Daoy (cell line): ENCODE measurements at places on chromosomes 7 and 10. TPM values are rescaled to one million over a fixed set of nuclear protein-coding genes. Genes with fewer than 3 reads are reported as not detected.

Gene SLC35B4
- 22.9 and 26.7 TPM in 2 replicates for total RNA-seq

Gene OPN4
- total RNA-seq = not detected in 2 replicates

Gene SH2D4B
- total RNA-seq = 0.06 TPM in 1 of 2 replicates, not detected in the other

Gene HOXA6
- 0.92 and 4.2 TPM in 2 replicates for total RNA-seq

Gene BAMBI
- 31.5 and 39.2 TPM in 2 replicates for total RNA-seq

Gene TMEM184A
- 1.7 and 5.9 TPM in 2 replicates for total RNA-seq

Gene SCART1
- 0.06 and 0.40 TPM in 2 replicates for total RNA-seq

Gene KIAA1549
- total RNA-seq = 1.8 and 2.0 TPM in 2 replicates

Gene ANKRD30A
- not detected in 2 replicates for total RNA-seq

Gene EPHB6
- 12.9 and 20.4 TPM in 2 replicates for total RNA-seq

Gene NUTM2E
- total RNA-seq = under 0.01 TPM in 1 of 2 replicates, not detected in the other

DNA sequence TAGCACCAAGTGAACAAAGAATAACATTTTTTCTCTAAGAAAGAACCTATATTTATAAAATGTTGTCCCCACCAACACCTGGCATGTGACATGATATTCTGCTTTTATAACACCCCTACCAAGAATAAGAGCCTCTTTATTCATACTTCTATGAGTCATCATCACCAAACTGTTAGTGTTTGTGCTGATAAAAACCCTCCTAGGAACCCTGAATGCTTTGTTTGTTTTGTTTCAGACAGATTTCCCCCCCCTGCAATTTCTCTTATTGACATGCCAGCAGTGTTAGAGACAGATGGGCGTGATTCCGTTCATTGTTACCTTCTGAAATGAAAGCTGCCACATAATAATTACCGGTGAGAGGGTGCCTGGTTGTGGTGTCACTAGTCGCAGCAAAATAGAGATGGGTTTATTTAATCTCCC lies 651.1 kb downstream of the SORCS1 start:
- no peak for DNase-seq

DNA sequence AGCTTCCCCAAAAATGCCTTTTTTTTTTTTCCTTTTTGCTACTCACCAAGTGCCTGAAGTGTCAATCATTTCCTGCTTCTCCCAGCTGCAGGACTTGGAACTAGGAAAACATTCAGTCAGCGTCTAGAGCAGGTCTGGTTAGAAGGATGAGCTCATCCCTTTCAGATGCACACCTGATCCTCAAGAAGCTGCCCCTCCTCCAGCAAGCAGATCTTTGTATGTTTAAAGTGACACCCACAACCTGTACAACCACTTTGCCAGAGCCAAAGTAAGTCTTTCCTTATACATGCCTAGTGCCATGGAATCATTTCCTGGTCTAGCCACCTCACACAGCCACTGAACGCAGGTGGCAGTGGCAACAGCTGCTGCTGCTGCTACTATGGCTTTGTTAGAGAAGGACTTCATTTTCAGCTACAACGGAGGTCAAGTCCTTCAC lies 10.4 kb upstream of the USP54 start:
- peak; percentile 19 for DNase-seq

GRCh38 chr7:10939237-10939910 lies 34.3 kb upstream of the PHF14 start:
- no peak for DNase-seq

DNA sequence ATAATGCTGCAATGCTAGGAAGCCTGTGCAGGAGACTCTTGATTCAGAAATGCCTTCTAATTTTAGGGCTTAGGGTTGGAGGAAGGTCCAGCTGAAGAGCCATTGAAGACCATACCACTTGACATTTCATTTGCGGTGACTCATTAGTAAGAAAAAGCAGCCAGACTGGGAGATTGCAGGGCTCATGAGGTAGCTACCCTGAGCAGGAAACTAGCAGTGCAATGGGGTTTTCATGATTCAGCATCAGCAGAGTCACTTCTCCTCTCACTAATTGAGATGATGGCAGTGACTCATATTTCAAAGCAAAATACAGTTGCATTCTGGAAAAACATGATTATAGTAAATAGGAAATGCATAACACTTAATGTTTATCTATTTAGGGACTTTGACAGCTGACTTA lies 434.1 kb downstream of the DNAJB9 start:
- DNase-seq = no peak

GRCh38 chr10:121365566-121365965 lies 232.7 kb downstream of the FGFR2 start:
- DNase-seq = no peak

DNA sequence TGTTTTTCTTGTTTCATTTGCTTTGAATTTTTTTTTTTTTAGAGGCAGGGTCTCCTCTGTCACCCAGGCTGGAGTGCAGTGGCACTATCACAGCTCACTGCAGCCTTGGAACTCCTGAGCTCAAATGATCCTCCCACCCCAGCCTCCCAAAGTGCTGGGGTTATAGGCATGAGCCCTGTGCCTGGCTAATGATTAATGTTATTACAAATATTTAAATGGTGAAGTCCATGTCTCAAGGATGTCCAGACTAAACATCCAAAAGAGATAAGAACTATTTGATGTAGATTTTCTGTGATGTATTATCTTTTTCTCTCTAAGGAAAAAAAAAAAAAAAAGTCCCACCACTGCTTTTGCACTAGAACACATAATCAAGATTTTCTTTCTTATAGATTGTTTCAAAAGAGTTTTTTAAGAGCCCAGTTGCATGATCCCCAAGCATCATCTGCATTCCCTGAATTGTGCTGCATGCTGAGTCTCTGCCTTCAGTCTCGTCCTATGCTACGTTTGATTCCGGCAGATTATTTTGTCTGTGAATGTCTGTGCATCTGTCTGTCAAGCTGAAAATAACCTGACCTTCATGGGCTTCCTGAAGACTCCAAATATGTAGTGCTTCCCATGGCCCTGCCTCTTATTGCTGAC lies 33.4 kb downstream of the MACROH2A2 start:
- no peak for DNase-seq

GRCh38 chr7:139265673-139266072 lies 34.6 kb downstream of the UBN2 start:
- no peak for DNase-seq

DNA sequence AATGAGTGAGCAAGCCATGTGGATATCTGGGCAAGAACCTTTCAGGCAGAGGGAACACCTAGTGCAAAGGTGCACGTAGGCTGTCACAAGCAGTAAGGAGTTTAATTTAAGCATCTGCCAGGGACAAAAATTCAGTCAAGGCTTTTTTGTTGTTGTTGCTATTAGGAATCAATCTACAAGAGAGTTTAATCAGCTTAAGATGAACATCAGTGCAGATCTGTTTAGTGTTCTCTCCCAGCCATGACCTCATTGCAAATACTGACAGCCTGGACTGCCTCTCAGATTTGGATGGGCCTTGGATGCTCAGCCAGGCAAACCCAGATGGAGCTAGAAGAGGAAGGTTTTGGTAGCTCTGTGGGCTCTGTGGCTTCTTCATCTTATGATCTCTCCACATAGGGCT lies 3.3 kb upstream of the GLCCI1 start:
- DNase-seq = no peak

GRCh38 chr7:42070068-42070467 lies 166.9 kb downstream of the GLI3 start:
- no peak for DNase-seq

DNA sequence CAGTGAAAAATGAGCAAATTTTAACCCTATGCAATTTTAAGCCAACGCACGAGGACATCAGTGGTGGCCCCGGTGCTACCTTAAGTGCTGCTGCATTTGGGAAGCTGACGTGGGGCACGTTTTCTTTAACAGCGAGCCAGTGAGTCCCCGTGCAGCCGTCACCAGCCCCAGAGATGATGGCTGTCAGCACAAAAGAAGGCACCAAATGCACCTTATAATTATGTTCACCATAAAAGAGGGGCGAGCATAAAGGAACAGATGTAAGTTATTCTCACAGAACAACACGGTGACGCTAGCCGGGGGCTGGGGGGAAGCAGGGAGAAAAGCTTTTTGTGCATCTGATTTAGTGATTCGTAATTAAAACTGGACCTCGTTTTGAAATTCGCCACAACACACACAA lies 260.1 kb downstream of the DNAJB6 start:
- no peak for DNase-seq

DNA sequence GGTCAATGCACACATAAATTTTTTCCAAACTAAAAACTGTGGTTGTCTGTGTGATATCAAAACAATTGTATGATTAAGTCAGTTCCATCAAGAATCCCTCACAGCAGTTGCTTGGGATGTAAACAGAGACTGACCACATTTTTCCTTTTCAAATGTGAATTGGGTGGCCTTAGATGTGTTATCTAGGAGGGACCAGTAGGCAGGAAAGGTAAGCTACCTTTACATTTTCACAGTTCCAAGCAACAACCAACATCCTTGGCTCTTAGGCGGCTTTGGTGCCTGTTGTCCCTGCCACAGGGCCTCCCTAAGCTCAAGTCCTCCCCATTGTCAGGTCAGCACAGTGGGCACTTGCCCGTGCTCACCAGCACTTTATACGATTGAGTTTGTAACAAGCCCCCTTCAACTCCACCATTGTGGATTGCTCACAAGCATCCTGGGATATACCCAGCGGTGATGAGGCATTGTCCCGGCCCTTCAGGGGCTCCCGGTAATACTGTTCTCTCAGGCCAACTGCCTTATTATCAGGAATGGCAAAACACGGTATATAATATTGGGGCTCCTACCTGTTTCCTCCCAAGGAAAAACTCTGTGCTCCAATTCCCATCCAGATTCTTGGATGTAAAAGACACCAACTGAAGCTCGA lies 114.9 kb upstream of the ANKRD1 start:
- no peak for DNase-seq

- no peak for DNase-seq
These were observed 64.2 kb upstream of the DDC start for GRCh38 chr7:50629238-50629901.

- no peak for DNase-seq
These were observed 7.3 kb downstream of the SEPHS1 start for GRCh38 chr10:13340626-13341376.

GRCh38 chr7:90188281-90188680 lies 23.3 kb upstream of the STEAP2 start:
- no peak for DNase-seq

DNA sequence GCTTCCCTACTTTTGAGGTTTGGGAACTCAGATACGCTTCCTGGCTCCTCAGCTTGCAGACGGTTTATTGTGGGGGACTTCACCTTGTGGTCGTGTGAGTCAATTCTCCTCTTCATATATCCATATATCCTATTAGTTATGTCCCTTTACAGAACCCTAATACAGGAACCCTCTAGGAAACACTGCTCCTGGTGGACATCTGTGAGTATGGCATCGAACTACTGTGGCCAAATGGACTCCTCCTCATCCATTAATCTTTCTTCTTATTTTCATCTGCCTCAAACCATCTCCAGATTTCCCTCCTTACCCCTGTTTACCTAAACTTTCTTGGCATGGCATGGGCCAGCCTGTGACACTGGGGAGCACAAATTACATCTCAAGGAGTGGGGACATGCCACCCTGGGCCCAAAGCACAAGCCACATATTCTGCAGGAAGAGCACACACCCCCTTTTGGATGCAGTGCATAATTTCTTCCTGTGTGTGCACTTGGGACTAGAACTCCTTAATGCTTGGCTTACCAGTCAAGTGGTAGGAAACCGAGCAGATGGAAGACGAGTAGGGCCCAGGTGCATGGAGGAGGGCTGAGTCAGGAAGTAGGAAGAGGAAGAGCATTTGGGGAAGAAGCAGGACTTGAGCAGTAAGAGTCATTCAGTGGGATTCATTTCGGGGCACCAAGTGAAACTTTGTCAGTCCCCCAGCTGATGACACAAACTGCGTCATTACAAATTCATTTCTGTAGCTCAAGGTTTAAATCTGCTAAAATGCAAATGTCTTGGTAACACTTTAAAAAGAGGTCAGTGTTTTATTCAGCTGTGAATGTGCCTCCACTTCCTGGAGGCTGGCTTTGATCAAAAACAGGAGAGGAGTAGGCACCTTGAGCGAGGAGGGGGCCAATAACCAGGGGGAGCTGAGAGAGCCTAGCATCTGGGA lies 80.8 kb upstream of the PLXNA4 start:
- DNase-seq = peak; percentile 46

DNA sequence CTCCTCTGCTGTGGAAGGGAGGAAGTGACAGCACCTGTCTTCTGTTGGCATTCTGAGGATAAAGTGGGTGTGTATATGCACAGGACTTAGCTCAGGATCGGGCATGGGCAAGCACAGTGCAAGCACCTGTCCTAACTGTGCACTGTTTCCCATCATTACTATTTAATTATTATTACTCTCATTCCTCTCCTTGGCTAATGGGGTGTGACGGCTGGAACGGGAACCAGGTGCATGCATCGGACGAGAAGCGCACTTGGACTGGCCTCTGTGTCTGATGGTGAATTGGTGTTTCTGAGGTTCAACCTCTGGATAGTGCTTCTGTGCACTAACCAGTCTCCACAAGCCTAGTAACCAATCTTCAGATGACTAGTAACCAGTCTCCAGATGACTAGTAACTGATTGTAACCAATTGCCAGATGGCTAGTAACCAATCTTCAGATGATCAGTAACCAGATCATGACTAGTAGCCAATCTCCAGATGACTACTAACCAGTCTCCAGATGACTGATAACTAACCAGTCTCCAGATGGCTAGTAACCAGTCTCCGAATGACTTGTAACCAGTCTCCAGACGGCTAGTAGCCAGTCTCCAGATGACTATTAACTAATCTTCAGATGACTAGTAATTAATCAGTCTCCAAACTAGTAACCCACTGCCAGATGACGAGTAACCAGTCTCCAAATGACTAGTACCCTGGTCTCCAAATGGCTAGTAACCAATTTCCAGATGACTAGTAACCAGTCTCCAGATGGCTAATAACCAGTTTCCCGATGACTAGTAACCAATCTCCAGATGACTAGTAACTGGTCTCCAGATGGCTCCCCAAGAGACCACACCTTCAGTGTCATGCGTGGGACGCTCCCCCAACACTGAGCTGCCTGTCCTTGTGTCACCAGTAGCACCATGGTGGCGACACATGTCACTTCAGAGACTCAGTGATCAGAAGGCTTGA lies 85.8 kb downstream of the PAXIP1 start:
- DNase-seq = no peak

GRCh38 chr10:963655-964054 lies 24.6 kb upstream of the GTPBP4 start:
- DNase-seq = no peak

DNA sequence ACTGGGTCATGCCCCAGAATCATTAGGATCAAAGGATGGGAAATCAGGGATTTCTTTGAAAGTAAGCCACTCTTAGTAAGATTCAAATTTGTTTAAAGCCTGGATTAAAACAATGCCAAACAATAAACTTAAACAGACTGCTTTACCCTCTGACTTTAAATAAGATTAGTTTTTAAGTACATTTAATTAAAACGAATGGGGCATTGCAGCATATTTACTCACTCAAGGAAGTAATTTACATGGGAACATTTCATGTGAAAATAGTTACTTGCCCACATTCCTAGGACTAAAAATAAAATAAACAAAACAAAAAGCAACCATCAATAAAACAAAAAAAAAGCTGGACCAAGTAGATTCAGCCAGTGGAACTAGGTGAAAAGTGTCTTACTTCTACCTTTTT lies 7.8 kb downstream of the ABLIM1 start:
- no peak for DNase-seq

DNA sequence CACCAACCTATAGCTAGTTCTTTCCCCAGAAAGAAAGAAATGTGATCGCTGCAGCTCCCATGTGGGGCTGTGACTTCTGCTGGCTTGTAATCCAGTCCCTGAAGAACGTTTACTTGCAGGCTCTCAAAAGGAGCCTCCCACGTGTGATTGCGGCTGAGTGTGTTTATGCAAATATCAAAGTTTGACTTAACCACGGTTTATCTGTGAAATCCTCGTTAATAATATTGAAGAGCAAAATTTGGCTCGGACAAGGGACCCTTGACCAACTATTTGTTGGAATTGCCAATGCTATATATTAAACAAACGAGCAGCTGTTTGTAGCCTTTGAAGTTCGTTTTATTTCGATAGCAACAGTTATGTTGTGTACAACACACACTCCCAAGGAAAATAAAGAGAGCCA lies 470.1 kb upstream of the NRP1 start:
- no peak for DNase-seq

- no peak for DNase-seq
These were observed 132.7 kb downstream of the ARID5B start for GRCh38 chr10:62034096-62034640.
